Neuronal stem cell (in vitro differentiated cells): ENCODE measurements at places on chromosomes 2 and 18.

DNA sequence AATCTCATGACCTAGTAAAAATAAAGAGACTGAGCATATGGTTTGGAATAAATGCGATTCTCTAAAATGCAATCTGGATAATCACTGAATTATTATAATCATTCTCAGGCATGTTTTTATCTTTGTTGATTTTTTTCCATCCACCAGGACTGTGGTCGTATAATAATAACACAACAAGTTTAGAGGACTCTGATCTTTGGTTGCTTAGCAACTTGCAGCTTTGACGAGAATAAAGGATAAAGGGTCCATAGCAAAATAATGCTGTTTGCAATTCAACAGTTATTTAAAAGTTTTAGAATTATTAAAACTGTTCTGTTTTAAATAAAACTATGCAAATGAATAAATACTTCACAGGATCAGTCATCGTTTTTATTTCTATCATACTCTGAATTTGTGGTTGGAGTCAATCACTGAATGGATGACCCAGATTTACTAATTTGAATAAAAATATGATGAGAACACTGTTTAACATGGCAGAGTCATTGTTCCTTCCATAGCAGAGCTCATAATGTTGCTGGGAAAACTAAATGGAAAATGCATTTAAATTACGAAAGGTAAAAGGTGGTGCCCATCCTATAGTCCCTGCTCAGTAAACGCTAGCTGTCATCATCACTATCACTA is 29.3 kb downstream of the DNER start:
- no peak for DNase-seq

GRCh38 chr2:170313347-170313991 is 135.5 kb downstream of the MYO3B start:
- no peak for DNase-seq

DNA sequence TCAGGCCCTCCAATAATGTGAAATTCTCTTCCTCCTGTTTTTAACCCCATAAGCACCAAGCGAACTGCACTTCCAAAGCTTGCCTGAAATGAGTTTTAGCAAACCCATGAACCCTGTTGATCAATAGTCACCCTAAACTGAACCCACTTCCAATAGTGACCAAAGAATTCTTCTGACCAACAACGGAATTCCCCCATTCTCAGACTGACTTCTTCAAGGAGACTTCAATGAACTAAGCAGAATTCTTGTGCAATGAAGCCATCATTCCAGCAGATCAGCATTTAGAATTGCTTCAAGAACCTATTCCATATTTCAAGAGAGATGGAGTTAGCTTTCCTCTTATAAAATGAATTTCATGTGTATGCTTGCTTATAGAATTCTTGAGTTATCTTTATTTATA is 176.9 kb upstream of the FN1 start:
- no peak for DNase-seq

DNA sequence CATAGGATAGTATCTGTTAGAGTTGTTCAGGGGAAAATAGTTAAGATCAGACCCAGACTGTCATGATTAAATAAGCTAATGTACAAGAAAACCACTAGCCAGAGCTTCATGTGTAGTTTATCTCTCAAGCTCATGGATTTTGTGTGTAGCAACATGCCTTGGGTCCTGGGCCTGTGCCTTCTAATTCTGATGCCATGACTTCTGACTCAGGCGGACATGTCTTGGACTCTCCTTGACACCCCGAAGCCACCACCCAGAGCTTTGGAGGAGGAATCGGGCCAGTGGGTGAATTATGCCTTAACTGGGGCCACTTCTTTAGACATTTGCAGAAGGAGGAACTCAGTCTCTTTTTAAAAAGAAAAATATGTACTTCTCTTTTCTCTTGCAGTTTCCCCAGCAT is 68.7 kb downstream of the NPAS2 start:
- no peak for DNase-seq

- DNase-seq: no peak
Measured at GRCh38 chr18:62814132-62814759, 98.9 kb downstream of the PHLPP1 start.

DNA sequence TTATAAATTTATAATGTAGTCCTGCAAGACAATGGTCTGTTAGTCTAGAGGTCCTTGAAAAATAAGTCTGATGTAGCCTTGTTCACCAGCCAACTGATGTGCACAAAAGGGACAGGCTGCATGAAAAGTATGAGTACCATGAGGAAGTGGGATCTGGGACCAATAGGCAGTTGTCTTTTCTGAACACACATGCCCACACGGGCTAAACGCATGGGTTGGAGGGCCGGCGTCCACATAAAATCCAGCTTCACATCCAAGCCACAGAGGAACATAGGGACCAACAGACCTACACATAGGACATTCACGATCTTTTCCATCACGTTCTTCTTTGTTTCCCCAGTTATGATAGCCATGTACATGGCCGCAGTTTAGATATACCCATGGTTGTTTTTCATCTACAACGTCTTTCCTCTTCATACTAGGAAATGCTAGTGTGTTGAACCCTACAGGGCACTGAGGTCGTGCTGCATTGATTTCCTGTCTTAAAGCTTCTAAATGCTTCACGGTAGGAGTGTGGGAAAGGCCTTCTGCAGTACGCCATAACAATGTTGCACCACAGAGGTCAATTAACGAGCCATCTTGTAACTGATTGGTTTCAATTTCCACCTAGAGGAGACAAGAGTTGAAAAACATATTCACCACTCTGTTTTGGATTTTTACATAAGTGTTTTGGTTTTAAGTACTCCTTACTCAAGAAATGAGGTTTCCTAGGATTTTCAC is 49.4 kb downstream of the PELI1 start:
- DNase-seq: no peak
